ENCODE measurements at places on chromosomes 11 and 22. TPM values are rescaled to one million over a fixed set of nuclear protein-coding genes. Genes with fewer than 3 reads are reported as not detected.

Gene FAM111B
- polyA plus RNA-seq, result 5.3 TPM

Gene TRIOBP
- polyA plus RNA-seq, result 52.7 TPM

Gene PGM2L1
- polyA plus RNA-seq, result 4.6 TPM

Gene TPBGL
- 0.30 TPM for polyA plus RNA-seq

Gene TRIM49
- not detected for polyA plus RNA-seq

Gene SBF2
- polyA plus RNA-seq, result 24.9 TPM

Gene NOX4
- polyA plus RNA-seq, result 2.9 TPM

Gene PHLDA2
- polyA plus RNA-seq, result 0.52 TPM

Gene INS
- not detected for polyA plus RNA-seq

Gene IMMP1L
- 20.5 TPM for polyA plus RNA-seq

Gene NUP98
- polyA plus RNA-seq, result 40.1 TPM

Gene SYT8
- 0.44 TPM for polyA plus RNA-seq

Gene THYN1
- polyA plus RNA-seq, result 31.9 TPM

Gene EHF
- 0.22 TPM for polyA plus RNA-seq

DNA sequence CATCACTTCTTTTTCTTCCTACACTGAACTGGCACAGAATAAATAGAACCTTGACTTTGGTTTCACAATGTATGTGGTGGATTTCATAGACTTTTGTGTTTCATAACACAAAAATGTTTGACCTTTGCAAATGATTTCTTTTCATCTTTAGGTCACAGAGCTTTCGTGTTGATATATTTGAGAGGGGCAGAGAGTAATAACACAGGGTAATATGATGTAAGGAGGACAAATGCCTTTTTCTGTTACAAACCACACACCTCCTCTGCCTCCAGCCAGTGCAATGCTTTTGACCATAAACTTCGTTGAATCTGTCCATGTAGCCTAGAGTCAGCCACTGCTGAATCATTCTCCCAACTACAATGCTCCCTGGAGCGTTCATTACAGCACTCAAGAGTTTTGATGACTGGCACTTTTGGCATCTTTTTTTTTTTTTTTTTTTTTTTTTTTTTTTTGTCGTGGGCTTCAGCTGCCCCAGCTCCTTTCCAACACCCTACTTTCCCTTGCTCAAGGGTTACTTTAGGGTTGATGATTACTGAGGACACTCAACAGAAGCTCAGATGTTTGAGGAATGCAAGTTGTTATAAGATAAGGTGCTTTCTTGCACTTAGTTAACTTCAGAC lies 11.4 kb upstream of the CAT start:
- DNase-seq, result no peak

GRCh38 chr22:49532869-49533802 lies 294.5 kb downstream of the BRD1 start:
- DNase-seq, result no peak

DNA sequence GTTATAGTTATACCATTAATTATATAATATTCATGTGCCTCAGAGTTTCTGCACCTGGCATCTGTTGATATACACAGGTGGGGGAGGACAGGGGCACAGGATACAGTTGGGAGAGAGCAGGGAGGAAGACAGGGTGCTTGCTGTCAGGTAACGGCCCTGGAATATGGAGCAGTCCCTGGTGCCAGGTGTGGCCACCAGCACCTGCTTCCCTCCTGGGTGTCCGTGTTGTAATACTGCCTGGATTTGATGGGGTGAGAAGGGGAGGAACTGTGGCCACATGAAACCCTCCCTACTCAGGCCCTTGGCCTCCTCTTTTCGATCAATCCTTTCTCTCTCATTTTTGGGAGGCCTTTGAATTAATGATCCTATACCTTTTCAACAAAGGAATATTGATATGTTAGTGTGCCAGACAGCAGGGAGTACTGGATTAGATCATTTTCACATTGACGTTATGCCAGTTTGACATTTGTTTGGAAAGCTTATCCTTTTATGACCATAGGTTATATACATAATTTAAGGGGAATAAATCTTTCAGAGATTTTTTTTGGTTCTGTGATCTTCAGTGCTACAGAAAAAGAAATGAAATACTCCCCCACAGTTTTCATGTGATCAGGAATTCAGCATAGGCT lies 88.6 kb downstream of the TEAD1 start:
- DNase-seq, result no peak

- DNase-seq, result no peak
These were observed 40.1 kb downstream of the GLYAT start for GRCh38 chr11:58691675-58692074.

- DNase-seq, result no peak
These were observed 32.0 kb downstream of the EXPH5 start for GRCh38 chr11:108561535-108561991.

DNA sequence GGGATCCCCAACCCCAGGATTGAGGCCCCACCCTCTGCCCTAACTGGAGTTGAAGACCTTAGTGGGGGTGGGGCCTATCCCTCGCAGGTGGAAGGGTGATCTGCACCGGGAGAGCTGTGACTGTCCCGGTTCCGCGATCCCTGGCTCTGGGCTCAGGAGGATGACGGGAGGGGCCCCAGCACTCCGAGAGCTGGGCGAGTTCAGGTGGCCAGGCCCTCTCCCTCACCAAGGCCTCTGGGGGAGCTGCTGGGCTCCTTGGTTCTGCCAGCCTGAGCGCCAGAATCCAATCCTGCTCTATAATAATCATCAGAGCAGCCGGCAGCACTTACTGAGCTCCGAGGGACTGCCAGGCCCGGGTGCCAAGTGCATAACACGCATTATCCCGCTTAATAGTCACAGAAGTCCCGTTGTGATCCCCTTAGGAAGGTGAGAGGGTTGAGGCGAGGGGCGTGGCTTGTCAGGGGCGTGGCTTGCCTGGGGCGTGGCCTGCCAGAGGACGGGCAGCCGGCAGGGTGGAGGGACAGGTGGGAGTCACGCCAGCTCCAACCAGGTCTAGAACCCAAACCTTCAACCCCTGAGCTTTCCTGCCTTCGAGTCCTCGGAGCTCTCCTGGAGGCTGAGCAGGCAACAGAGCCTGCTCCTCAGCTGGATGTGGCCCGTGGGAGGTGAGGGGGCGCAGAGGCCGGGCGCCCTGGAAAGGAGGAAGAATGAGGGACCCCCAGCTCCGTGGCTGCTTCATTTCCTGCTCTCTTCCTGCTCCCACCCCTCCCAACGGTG lies 7.3 kb upstream of the SYT7 start:
- no peak for DNase-seq

- peak; percentile 48 for DNase-seq
These were observed 755.8 kb downstream of the NTM start for GRCh38 chr11:132125988-132126871.

- DNase-seq, result peak; percentile 54
These were observed 15.6 kb upstream of the INCENP start for GRCh38 chr11:62108017-62108750.

DNA sequence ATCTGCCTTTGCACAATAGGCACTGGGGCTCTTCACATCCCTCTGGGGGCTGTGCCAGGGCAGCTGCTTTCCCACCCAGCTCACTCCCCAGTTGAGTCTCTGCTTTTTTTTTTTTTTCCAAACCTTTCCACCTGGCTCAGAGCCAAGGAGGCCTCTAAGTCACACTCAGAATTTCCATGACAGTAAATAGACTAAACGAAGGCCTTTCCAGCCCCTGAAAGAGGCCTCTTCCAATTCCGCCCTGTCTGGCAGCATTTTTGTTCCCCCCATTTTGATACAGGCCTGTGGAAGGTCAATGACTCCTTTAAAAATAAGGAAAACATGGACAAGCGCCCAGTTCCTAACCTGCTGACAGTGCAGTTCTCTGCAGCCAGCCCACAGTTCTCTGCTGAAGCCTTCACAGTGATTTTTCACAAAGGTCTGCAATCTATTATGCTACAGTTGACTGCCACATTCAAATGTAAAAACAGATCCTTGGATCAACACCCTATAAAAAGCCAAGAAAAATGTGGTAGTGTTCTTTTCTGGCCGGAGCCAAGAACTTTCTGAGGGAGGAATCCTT lies 107.5 kb upstream of the SESN3 start:
- peak; percentile 96 for DNase-seq

- no peak for DNase-seq
These were observed 363.5 kb downstream of the BUD13 start for GRCh38 chr11:116409238-116409637.

GRCh38 chr11:2921261-2921660 lies 8.0 kb downstream of the PHLDA2 start:
- no peak for DNase-seq

DNA sequence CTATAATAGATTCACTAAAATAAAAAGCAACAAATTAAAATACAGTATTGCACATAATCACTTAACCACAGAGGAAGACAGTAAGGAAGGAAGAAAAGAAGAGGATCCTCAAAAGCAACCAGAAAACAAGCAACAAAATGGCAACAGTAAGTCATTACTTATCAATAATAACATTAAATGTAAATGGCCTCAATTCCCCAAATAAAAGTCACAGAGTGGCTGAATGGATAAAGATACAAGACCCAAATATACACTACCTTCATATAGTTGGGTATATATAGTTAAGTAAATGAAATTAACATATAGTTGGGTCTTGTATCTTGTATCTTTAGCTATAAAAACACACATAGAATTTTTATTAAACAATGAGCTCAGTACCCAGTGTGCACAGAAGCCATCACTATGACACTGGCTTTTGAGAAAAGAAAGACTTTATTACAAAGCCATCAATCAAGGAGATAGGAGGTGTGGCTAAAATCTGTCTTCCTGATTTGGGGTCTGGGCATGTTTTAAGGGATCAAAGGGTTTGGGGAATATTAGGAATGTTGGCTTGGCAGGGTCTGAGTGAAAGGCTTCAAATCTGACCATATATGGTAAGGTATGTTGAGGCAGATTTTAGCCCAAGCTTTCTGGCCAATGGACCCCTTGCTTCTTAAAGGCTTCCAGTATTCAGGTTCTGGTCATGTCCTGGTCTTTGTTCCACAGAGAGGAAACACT lies 13.4 kb upstream of the GLYAT start:
- DNase-seq, result no peak

DNA sequence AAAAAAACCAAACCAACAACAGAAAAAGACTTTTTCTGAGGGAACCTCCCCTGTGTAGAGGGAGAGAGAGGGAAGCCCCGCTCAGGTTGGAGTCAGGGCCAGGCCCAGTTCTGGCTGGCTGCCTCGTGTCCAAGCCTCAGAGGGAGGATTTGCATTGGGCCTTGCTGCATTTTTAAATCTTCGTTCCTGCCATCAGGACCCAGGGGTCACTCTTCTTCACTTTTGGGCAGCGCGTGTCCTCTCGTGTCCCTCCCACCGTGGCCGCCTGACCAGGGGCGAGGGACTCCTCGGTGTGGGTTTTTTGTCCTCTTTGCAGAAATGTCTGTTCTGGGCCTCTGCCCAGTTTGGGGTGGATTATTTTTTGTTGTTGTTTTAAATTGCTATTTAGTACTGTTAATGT lies 57.9 kb downstream of the LRRC74B start:
- DNase-seq, result peak; percentile 34

DNA sequence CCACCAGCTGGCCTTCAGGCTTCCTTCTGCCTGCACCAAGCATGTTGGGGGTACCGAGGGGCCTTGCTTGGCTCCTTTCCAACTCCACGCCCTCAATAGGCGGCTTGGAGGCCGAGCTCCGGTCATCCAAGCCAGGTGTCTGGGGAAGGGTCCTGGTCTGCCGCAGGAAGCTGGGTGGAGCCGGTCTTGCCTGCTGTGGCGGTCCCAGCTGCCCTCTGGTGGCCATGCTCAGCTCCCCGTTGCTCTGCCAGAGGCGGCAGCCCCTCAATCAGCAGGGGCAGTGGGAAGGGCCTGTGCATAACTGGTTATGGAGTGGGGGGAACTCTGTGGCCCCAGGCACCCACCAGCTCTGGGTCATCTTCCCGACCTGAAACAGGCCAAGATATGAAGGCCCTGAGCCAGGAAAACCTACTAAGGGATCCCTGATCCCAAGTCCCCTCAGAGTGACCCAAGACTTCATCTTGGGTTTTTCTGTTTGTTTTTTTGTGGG lies 3.2 kb downstream of the ARVCF start:
- peak; percentile 59 for DNase-seq

DNA sequence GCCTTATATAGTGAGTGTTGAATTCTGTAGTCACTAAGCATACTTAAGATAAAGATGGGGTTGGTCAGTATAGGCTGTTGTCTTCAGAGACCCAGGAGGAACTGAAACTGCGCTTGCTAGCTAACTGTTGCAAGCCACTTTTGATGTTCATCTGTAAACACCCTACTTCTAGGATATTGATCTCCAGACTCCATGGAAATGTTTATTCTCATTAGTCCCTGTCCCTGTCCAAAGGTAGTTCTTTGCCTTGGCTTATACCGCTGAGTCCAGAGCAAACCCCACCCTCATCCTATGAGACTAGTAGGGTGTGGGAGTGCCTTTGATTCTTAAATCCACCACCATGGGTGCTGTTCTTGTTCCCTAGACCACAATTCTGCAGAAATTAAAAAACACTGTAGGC lies 36.4 kb downstream of the DEPDC5 start:
- peak; percentile 5 for DNase-seq

DNA sequence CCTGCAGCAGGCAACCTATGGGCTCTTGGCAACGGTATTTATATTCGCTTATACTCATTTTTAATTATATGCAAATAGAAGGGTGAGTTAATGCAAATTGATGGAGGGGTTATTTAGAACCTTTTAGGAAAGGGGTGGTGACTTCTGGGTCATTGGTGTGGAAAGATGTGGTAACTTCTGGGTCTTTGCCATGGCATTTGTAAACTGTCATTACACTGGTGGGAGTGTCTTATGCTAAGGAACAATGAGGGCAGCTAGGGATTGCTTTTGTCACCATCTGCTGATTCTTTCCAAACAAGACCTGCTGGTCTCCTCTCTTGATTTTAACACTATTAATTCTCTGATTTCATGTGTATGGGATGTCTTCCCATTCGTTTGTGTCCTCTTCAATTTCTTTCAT lies 11.7 kb upstream of the KAT5 start:
- DNase-seq, result no peak

DNA sequence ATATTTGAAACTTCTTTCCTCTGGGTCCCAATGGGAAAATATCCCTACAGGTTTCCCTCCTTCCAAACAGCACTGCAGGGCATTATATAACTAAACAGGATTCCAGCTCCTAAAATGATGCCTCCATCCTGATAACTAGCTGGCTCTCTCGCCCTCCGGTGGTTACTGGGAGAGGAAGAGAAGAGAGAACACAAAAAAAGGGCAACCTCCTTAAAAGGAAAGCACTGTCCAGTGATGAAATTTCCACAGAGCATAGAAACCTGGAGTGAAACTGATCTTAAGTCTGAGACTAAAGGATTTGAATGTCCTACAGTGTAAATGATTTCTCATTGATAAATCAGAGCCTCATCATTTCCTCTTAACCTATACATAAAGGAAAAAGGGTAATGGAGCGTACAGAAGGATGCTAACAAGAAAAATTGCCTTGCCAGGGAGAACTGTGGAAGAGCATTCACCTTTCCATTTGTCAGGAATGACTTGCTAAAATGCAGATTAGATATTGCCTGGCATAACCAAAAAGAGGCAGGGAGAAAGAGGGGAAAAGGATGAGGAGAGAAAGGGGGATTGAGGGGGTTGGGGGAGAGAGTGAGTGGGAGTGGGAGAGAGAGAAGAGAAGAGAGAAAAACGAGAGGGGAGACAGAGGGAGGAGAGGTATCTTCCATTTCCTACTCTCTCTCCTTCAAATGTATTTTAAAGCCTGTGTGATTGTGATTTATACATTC lies 121.3 kb downstream of the APOL5 start:
- DNase-seq, result peak; percentile 46

GRCh38 chr11:25779033-25779432 lies 552.9 kb upstream of the ANO3 start:
- DNase-seq, result no peak

- no peak for DNase-seq
These were observed 408.8 kb downstream of the INSC start for GRCh38 chr11:15523543-15523942.
